Activated effector memory CD4-positive, alpha-beta T cell treated with anti-CD3 and anti-CD28 coated beads, Interleukin-2, amount 50 U/mL, for 16 hours (primary cell): ENCODE measurements at places on chromosomes 16 and 17.

DNA sequence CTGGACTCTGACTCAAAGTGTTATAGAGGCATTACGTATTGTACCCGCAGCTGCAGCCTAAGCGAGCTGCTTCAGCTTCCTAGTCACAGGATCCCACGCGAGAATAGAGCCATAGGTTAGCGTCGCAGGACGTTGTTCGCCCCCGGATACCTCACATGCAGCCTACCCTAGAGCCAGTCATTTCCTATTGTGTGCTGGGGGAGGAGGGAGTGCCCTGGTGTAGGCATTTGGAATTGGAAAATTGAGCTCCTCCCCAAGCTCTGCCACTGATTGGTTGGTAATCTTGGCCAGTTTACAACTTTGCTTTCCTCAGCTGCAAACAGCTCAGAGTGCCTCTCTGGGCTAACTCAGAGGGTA is 530 bp downstream of the NAA60 start:
- DNase-seq, result peak; percentile 75

DNA sequence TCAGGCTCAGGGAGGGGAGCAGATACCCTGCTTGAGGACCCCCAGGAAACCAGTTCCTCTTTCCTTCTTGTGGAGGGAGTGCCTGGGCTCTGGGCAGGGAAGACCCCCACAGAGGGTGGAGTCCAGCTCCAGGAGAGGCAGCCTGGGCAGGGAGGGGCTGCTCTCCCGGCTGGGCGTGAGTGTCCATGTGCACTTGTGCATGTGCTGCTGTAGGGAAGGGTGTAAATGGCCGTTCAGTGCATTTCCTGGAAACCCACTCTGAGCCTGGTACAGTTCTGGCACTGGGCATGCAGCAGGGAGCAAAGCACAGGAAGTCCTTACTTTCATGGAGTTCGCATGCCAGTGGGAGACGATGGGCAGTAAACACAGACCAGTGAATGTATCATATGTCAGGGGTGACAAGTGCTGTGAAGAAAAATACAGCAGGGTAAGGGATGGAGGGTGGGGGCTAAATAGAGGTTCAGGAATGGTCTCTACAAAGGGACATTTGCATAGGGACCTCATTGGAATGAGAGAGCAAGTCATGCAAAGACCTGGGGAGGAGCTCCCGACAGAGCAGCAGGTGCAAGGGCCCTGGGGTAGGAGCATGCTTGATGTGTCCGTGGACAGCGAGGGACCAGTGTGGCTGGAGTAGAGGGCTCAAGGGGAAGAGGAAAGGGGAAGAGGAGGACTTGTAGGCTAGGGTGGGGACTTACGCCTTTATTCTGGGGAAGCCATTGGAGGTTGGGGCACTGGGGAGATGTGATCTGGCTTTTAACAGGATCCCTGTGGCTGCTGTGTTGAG is 5.5 kb downstream of the STARD3 start:
- DNase-seq, result no peak

DNA sequence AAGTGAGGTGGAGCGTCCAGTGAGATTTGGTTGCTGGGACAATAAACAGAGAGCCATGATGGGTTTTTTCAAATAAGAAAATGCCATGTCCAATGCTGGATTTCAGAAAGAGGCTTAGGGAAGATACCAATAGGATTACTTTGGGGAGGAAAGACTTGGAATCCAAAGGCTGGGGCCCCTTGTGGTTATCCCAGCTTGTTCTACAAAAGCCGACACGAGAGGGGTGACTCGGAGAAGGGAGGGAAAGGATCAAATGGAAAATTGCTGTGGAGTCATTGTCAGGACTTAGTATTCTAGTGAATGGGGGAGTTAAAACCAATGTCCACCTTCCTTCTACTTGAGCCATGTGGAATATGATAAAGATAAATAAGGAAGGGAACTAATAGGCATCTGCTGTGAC is 305.5 kb downstream of the SOX9 start:
- DNase-seq, result no peak

- no peak for DNase-seq
Observed at GRCh38 chr17:76111956-76112355, 8.4 kb upstream of the EXOC7 start.

GRCh38 chr17:11506635-11507034 is 91.6 kb upstream of the DNAH9 start:
- DNase-seq, result no peak

- peak; percentile 31 for DNase-seq
Observed at GRCh38 chr16:66538910-66539309, 11.0 kb downstream of the TK2 start.

DNA sequence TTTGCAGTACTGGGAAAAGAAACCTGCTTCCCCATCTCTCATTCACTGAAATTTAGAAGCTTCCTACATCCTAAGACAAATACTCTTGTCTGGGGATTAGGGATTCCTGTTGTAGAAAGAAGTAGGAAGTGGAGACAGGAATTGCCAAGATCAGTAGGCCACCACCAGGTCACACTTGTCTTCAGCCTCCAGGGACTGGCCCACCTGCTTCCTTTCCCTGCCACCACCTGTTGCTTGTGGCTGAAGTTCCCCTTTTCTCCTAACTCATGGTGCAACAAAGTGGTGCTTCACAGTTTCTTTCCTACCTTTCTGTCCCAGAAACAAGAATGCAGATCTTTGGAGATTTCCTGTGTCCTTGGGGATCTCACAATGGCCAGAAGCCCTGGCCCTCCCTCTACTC is 82.4 kb downstream of the WNT3 start:
- DNase-seq, result no peak

GRCh38 chr17:68089881-68090280 is 54.3 kb downstream of the KPNA2 start:
- DNase-seq, result no peak

GRCh38 chr16:78504401-78504851 is 405.0 kb downstream of the WWOX start:
- no peak for DNase-seq

DNA sequence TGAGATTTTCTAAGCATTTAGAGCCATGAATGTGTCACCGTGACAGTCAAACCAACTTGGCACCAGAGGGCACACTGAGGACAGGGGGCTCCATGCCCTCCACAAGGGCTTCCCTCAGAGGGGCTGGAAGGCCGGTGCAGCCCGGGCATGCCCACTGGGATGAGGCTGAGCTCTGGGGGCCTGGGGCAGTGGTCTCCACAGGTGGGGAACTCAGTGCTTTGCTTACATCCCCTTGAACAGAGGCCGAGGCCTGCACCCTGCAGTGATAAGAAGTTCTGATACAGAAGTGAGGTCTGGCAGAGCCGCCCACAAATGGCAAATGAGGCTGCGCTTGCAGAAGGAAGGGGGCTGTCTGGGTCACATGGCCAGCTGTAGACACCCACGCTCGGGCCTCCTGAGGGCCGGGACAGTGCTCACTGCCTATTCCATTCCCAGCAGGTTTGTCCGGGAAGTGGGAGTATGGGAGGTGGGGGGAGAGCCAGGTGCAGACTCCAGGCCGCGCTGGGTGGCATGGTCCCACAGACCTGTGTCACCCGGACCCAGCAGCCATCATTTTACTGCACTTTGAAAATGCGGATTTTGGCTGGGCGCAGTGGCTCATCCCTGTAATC is 116.8 kb upstream of the CREBBP start:
- no peak for DNase-seq

DNA sequence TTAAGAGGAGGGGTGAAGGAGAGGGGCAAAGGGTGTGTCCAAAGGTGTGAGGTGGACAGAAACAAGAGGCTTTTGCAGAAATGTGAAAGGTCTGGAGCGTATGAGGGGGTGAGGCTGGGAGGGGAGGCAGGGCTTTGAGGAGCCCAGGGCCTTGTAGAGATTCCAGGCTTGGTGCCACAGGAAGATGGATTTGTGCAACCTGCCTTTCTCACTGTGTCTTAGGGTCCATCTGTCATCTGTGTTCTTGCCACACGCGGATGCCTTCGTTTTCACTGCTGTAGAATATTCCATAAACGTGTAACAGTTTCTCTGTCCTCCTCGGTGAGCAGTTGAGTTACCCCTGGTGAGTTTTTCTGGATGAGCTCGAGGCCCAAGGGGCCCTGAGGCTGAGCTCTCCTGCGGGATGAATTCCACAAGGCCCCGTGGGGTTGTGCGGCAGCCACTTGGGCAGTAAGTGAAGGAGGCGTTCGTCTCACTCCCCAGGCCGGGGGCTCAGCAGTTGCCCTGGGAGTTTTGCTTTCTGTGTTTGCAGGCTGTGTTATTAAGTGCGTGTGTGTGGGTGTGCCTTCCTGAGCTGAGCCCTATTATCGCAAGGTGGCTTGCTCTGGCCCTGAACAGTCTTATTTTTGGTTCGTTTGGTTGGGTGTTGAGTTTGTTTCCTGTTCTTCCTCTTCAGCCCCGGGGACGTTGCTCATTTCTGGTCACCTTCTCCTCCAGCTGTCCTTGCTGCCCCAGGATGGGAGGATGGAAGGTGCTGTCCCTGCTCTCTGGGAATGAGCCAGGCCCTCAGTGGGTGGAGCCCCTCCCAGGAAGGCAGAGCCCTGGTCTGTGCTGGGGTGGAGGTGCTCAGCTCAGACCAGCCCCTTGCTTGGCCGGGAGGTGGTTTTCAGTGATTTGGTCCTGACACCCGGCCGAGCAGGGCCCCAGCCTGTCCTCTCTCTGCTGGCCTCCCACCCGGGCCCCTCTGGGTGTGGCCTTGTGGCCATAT is 28.4 kb downstream of the BAIAP2 start:
- DNase-seq, result no peak

DNA sequence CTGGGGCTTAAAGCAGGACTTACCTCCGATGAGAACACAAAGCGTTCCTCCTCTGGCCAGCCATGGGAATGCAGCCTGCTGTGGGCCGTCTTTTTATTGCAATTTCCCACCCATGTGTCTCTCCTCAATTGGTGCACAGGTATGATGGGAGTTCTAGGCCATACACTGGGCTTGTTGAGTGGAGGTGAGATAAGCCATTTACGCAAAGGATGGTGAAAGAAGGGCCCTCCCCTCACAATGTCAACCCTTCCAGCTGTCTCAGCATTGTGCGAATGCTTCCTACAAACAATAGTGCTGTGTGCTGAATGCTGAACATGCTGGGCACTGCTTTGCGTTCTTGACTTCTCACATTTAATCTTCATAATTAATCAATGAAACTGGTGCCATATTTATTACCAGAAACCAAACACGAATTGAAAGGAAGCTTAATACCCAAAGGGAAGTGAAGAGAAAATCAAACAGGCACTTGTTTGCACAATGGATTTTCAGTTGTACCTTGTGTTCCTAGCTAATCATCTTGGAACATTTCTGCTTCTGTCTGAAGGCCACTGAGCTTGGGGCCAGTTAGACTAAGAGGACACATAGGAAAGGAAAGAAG is at the start of gene GP2:
Gene GP2 (minus strand): TSS at position 70 of the 598 bp plus-strand sequence. CDS start 1,082 bp downstream, outside the sequence.
- DNase-seq, result no peak

GRCh38 chr17:34703533-34703932 is 124.2 kb downstream of the TMEM132E start:
- no peak for DNase-seq

- no peak for DNase-seq
Observed at GRCh38 chr16:13245713-13246377, 344.4 kb downstream of the SHISA9 start.

- peak; percentile 50 for DNase-seq
Observed at GRCh38 chr17:83034525-83034924, 44.9 kb upstream of the METRNL start.

DNA sequence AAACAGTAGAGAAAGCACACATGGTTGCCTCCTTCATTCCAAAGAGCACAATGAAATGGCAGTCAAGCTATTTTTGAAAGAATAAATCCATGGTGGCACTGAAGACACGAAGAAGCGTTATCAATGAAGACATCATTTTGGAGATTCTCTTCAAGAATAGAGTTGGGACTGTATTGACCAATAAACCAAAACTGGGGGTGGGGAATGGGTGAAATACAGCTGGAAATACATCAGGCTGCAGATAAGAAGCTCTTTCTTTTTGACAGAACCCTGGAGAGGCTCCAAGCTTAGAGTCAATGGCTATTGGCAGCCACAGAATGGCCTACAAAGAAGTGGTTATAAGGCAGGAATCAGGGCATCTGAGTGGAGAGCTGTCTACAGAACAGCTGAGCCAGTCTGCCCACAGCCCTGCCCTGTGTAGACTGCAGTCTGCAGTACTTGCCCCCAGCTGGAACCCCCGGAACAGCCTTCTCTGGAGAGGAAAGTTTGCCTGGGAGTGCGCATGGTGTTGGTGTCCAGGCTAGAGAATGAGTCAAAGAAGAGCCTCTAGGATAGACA is 100.4 kb downstream of the STX8 start:
- DNase-seq, result no peak

DNA sequence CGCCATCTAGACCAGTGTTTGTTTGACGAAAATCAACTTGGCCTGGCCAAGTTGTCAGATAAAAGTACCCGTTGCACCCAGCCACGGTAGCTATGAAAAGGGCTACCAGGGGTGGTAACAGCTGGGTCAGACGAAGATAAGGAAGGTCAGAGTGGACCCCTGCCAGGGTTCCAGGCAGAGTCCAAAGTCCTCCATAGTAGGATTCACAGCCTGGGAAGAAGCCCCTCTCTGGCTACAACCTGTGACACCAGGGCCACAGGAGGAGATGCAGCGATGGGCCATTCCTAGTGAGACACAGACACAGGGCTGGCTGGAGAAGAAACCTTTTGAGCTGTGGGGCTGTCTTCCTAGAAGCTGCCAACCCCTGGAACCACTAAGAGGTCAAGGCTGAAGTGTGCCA is 39.3 kb downstream of the MEAK7 start:
- DNase-seq, result peak; percentile 19

GRCh38 chr17:75783069-75783783 is 1.4 kb upstream of the UNK start:
- no peak for DNase-seq

- no peak for DNase-seq
Observed at GRCh38 chr16:20821682-20822081, 15.4 kb downstream of the REXO5 start.

- no peak for DNase-seq
Observed at GRCh38 chr16:77170805-77171204, 20.2 kb upstream of the MON1B start.

GRCh38 chr17:38789185-38789584 is 10.2 kb downstream of the PIP4K2B start:
- no peak for DNase-seq

DNA sequence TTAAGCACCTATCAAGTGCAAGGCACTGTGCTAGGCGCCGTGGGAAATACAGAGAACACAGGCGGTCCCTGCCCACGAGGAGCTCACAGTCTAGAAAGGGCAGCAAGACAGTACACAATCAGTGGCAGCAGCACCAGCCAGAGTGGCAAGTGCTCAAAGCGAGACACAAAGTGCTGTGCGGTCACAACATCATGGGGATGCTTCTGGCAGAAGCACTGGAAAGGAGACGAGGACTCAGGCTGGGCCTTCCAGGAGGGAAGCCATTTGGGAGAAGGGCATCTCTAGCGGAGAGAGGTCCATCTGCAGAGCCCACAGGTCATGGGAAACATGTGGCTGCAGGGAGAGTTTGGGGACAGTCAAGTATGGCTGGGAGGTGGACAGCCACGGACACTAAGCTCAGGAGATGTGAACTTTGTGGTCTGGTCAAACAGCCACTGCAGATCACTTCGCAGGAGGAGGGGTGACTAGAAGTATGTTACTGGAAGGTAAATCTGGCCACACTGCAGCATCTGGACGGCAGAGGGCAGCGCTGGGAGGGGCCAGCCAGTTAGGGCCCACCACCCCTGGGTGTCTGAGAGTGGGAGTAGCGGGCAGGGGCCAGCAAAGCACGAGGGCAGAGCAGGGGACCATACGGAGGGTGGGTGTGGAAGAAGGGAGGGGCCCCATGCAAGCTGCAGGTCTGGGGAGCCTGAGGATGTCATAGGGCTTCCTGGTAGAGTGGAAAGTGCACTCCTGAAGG is 71.1 kb downstream of the N4BP1 start:
- no peak for DNase-seq
